ENCODE measurements at places on chromosomes 11 and 22. TPM values are rescaled to one million over a fixed set of nuclear protein-coding genes. Genes with fewer than 3 reads are reported as not detected.

DNA sequence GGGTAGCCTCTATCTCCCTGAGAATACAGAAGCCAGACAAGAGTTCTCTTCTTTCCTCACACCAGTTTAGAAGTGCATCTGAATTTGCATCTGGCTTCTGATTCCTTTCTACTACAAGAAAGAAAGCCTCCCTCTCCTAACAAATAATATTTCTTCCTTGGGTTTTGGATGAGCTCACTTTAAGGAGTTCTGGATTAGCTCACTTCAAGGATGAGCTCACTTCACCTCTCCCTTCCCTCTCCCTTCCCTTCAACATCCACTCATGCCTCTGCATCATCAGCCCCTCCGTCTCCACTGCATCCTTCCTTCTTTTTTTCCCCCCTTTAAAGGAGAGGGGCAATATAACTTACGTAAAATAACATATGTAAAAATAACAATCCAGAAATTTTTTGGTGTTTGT, 1.6 kb upstream of the MTNR1B start:
- no peak overlapping the region for H3K27ac ChIP-seq
- peaks cover 29% of the 10 kb centered on the region for H3K27me3 ChIP-seq
- no peak for DNase-seq
- H3K4me3 ChIP-seq, result no peak overlapping the region

GRCh38 chr11:66299186-66299585, 7.5 kb downstream of the TMEM151A start:
- H3K36me3 ChIP-seq, result no peaks in the 10 kb centered on the region
- DNase-seq, result no peak
- no peaks in the 10 kb centered on the region for H3K4me1 ChIP-seq
- H3K27me3 ChIP-seq, result no peaks in the 10 kb centered on the region
- no peak overlapping the region for H3K27ac ChIP-seq

DNA sequence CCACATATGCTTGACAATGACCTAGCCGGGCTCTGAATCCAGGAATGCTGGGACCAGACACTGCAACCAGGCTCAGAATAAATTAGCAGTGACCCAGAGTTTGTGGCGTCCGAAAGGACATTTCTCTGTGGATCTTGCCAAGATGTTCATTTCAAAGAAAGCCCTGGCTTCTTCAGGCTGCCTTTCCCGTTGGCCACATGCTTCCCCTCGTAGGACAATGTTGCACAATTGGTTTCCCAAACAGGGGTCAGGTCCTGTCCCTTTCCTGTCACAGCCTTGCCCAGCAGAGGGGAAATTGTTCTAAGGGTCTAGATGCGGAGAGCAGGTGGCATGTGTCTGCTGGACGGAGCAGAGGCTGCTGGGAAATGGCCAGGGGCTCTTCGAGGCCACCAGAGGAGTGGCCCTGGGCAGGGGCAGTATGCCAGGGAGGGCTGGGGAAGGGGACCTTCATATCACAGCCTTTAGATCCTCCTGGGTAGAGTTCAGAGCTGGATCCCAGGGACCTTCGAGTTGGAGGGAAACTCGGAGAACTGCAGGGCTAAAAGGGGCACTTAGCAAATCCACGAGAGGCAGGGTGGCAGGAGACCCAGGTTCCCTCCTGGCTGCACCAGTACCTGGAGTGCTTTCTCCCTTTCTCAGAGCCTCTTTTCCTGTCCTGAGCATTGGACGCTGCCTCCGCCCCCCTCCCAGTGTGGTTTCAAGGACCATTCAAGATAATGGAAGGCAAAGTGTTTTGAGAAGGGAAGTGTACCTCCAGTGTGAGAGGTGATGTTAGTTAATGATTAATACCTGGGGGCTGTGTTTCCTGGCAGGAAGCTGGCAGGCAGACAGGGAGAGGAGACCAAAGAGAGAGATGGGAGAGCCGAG, 42.3 kb downstream of the C11orf96 start:
- no peak overlapping the region for H3K27ac ChIP-seq
- H3K4me3 ChIP-seq, result no peak overlapping the region
- H3K4me1 ChIP-seq, result no peaks in the 10 kb centered on the region
- no peak for DNase-seq
- H3K27me3 ChIP-seq, result peaks cover 18% of the 10 kb centered on the region
- H3K36me3 ChIP-seq, result no peaks in the 10 kb centered on the region

- no peak overlapping the region for H3K27ac ChIP-seq
- DNase-seq, result no peak
- H3K27me3 ChIP-seq, result peaks cover under 1% of the 10 kb centered on the region
- no peaks in the 10 kb centered on the region for H3K36me3 ChIP-seq
- no peaks in the 10 kb centered on the region for H3K4me1 ChIP-seq
Measured at GRCh38 chr11:115408036-115408921, 95.9 kb downstream of the CADM1 start.

DNA sequence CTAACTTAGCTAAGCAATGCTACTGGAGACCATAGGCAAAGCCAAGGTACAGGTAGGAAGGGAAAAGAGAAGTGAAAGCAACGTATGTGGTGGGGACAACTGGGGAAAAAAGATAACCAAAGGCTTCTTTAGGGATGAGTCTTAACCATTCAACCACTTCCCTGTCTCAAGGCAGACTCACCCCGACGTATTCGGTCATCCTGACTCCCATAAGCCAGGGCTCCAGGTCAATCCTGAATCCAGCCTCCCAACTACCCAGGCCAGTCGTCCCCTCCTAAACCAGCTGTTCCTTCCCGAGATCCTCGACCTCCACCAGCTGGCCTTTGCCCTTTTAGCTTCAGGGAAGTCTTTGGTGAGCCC, 330 bp downstream of the ACP2 start:
- H3K27me3 ChIP-seq, result no peaks in the 10 kb centered on the region
- peak overlapping the region; percentile 95 for H3K27ac ChIP-seq
- H3K4me3 ChIP-seq, result peak overlapping the region; percentile 78
- H3K36me3 ChIP-seq, result peaks cover 6% of the 10 kb centered on the region
- no peak for DNase-seq
- H3K4me1 ChIP-seq, result peaks cover 22% of the 10 kb centered on the region

- no peak overlapping the region for H3K4me3 ChIP-seq
- H3K36me3 ChIP-seq, result no peaks in the 10 kb centered on the region
- peaks cover 20% of the 10 kb centered on the region for H3K27me3 ChIP-seq
- H3K27ac ChIP-seq, result no peak overlapping the region
Measured at GRCh38 chr11:61679296-61679695, 895 bp upstream of the DAGLA start.

DNA sequence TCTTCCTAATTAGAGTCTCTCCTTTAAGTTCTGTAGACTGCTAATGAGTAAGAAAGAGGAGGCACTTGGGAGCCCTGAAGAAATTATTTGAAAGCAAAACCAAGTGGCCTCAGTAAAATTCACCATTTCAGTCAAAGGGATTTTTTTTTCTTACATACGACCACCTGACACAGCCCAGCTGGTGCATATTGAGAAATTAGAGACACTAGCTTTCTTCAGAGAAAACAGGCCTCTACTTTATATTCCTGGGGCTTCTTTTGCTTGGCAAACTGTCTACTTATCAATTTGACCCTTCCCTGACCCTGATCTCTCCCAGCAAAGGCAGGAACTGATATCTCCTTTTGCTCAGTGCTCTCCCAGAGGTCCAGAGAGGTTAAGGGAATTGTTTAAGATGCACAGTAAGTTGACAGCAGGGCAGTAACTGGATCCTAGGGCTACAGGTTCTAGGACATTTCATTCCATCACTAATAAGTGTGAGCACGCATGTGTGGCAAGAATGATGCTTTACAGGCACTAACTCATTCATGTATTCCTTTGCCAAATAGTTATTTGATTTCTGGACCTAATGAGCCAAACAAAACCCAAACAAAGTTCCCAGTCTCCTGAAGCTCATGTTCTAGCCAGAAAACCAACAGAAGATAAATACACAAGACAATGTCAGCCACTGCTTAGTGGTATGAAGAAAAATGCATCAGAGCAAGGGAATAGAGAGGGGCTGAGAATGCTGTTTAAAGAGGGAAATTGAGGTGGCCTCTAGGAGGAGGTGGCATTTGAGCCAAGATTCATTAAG, 467.6 kb downstream of the SOX6 start:
- no peaks in the 10 kb centered on the region for H3K4me1 ChIP-seq
- no peaks in the 10 kb centered on the region for H3K27me3 ChIP-seq
- H3K4me3 ChIP-seq, result no peak overlapping the region
- H3K36me3 ChIP-seq, result no peaks in the 10 kb centered on the region

DNA sequence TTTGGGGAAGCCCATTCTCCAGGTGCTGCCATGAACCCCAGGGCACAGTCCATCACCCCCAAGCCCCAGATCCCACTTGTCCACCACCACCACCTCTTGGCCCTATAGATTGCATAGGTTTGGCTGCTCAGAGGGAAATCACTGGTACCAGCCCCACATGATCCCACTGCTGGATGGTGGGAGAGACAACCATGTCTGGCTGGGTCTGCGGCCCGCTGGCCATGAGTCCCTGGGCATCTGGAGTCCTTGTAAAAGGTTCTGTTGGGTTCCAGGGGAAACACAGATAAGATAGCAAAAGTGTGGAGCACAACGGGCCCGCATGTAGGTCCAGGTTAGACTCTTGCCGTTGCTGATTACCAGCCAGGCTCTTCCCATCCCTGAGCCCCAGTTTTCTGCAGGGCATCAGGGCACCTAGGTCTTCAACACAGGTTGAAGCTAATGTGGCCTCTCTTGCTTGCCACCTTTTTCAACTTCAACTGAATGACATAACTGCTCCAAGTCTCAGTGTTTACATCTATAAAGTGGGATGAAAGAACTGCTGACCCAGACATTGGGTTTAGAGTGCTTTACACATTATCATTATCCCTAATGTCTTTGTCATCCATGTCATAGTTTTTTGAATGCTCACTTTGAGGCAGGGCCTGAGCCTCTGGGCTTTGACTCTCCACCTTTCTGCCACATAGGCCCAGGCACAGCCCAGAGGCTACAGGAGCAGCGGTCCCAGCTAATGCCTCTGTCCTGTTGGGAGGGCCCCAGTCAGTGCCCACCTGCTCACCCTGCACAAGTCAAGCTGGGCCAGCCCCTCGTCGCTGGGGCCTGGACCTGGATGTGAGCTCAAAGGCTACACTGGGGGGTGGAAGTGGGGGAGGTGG, 1.0 kb upstream of the TANGO2 start:
- H3K4me3 ChIP-seq, result peak overlapping the region; percentile 94
- H3K4me1 ChIP-seq, result peaks cover 30% of the 10 kb centered on the region
- no peak for DNase-seq
- peak overlapping the region; percentile 88 for H3K27ac ChIP-seq

- no peak overlapping the region for H3K27ac ChIP-seq
- DNase-seq, result peak; percentile 52
- peaks cover 65% of the 10 kb centered on the region for H3K27me3 ChIP-seq
- H3K4me3 ChIP-seq, result peak overlapping the region; percentile 41
Measured at GRCh38 chr11:8267831-8268529, 4.3 kb upstream of the LMO1 start.

GRCh38 chr11:15665368-15665871, 550.7 kb downstream of the INSC start:
- no peak overlapping the region for H3K27ac ChIP-seq
- DNase-seq, result no peak
- no peak overlapping the region for H3K4me3 ChIP-seq

- H3K4me1 ChIP-seq, result no peaks in the 10 kb centered on the region
- DNase-seq, result no peak
- H3K27me3 ChIP-seq, result no peaks in the 10 kb centered on the region
- peaks cover 10% of the 10 kb centered on the region for H3K36me3 ChIP-seq
Measured at GRCh38 chr11:113705871-113706655, at the start of gene TMPRSS5. TMPRSS5 (minus strand) TSS chr11:113706308; CDS start chr11:113706224, 84 bp downstream.

GRCh38 chr22:36439481-36440271, 41.8 kb downstream of the TXN2 start:
- peak; percentile 64 for DNase-seq
- H3K27me3 ChIP-seq, result no peaks in the 10 kb centered on the region
- peak overlapping the region; percentile 6 for H3K27ac ChIP-seq
- H3K4me1 ChIP-seq, result peaks cover 44% of the 10 kb centered on the region

GRCh38 chr11:59552844-59553243, 41.5 kb downstream of the OR4D9 start:
- peaks cover 3% of the 10 kb centered on the region for H3K36me3 ChIP-seq
- peaks cover 2% of the 10 kb centered on the region for H3K27me3 ChIP-seq
- H3K4me3 ChIP-seq, result no peak overlapping the region
- H3K27ac ChIP-seq, result no peak overlapping the region

DNA sequence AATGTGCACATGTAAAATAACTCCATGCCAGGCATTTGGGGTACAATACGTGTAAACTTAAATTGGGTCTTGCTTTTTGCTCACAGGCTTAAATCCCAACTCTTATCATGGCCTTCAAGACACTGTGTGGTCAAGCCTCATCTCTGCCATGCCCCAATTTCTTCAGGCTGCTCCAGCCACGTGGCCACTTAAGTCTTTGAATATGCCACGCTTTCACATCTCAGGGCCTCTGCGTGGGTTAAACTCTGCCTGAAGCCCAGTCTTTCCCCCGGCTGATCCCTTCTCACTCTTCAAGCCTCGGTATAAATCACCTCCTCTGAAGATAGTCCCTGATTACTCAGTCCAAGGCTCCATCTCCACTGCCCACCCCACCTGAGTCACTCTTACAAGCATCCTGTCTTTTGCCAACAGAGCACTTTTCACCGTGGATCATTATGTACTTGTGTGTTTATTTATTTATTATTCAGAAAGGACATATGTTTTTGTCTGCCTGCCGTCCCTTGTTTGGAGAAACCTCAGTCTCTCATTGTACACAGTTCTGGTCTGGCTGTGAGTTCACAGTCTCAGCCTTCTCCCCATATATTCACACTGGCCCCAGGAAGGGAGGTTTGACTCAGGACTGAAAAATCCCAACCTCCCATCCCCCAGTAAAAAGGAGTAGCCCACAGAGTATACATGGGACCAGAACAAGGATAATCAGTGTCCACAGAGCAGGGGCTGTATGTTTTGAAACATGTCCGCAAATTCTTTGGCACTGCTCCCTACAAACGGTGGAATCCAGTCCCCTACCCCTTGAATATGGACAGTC, 344.7 kb downstream of the MN1 start:
- H3K27me3 ChIP-seq, result peaks cover 2% of the 10 kb centered on the region
- no peak for DNase-seq
- H3K36me3 ChIP-seq, result no peaks in the 10 kb centered on the region
- no peak overlapping the region for H3K4me3 ChIP-seq
- no peaks in the 10 kb centered on the region for H3K4me1 ChIP-seq
- H3K27ac ChIP-seq, result no peak overlapping the region

DNA sequence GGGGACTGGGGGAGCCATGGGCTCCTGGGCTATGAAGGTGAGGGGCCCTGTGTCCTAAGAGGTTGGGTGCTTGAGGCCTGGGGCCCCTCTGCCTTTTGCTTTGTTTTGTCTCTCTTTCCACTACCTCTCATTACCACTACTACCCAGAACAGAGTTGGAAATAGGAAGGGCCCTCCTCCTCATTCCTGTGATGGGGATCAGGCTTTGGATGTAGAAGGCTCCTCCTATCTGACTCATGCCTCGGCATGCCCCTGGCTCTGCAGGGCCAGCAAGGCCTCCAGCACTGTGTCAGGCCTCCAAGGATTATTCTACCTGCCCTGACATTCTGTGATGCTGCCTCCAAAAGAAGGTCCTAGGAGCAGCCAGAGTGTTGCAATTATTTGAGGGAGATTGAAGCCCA, 766 bp downstream of the IZUMO1R start:
- H3K4me3 ChIP-seq, result no peak overlapping the region
- H3K4me1 ChIP-seq, result no peaks in the 10 kb centered on the region
- no peaks in the 10 kb centered on the region for H3K36me3 ChIP-seq
- H3K27me3 ChIP-seq, result peaks cover 6% of the 10 kb centered on the region
- H3K27ac ChIP-seq, result no peak overlapping the region

- H3K27me3 ChIP-seq, result no peaks in the 10 kb centered on the region
- H3K36me3 ChIP-seq, result no peaks in the 10 kb centered on the region
- H3K4me3 ChIP-seq, result no peak overlapping the region
- H3K4me1 ChIP-seq, result no peaks in the 10 kb centered on the region
- H3K27ac ChIP-seq, result no peak overlapping the region
- DNase-seq, result peak; percentile 2
Measured at GRCh38 chr11:1041936-1042608, 5.6 kb upstream of the MUC6 start.

ANO5 gene
- total RNA-seq, result 0.02 TPM

SNU13 gene
- 275 TPM for total RNA-seq

FJX1 gene
- 0.74 TPM for total RNA-seq

BATF2 gene
- not detected for total RNA-seq

AIFM3 gene
- total RNA-seq, result not detected

ARHGAP32 gene
- total RNA-seq, result 8.1 TPM

HBB gene
- total RNA-seq, result not detected
